HS-27A (cell line): ENCODE measurements at places on chromosomes 3 and 15.

DNA sequence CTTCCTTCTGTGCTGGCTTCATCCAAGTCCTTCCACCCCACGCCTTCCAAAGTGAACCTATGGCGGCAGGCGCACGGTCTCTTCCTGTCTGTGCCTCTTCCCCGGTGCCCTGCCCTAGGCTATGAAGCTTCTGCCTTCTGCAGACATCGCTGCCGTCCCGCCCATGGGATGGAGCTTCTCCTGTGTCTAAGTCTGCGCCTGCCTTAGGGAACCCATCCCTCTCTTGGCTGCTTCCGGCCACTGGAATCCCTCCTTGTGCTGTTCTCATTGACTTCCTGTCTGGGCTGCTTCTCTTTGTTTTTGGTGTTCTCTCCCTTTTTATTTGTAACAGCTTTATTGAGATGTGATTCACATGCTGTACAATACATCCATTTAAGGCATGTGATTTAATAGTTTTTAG, 17.2 kb downstream of the CHCHD6 start:
- no peak for DNase-seq

GRCh38 chr15:63494408-63494807, 10.0 kb upstream of the USP3 start:
- DNase-seq, result no peak

DNA sequence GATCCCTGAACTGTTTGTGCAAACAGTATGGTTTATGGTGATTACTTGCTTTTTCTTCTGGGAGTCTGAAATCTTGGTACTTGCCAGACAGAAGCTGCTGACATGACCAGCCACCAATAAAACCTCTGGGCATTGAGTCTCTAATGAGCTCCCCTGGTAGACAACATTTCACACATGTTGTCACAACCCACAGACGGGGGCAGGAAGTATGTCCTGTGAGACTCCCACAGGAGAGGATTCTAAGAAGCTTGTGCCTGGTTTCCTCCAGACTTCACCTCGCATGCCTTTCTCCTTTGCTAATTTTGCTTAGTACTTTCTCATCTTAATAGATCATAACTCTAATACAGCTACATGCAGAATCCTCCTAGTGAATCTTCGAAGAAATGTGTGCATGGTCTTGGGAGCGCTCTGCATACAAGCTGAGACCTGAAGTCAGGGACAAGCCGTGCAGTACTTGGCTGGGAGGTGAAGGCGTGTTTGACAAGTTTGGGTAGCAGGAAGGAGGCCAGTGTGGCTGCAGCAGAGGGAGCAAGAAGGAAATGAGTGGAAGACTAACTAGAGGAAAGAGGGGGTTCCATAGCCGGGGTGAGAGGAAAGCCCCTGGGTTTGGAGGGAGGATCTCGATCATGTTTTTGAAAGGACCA, 49.0 kb downstream of the B3GNT5 start:
- DNase-seq, result no peak

DNA sequence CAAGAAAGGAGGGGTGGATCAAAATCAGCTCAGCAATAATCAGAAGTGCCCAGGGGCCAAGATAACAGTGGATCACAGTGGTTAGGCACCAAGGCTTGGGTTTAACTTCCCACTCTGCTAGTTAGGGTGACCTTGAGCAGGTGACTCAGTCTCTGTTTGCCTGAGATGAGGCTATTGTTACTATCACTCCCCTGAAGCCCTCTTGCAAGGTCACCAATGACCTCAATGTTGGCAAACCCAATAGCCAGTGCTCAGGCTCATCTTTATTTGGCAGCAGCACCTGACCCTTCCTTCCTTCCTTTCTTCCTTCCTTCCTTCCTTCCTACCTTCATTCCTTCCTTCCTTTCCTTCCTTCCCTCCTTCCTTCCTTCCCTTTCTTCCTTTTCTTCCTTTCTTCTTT, 102.4 kb upstream of the HACD2 start:
- no peak for DNase-seq

- DNase-seq, result no peak
Observed at GRCh38 chr3:152346740-152347139, 78.0 kb downstream of the MBNL1 start.

GRCh38 chr15:60854858-60855564, 374.1 kb downstream of the RORA start:
- no peak for DNase-seq

GRCh38 chr3:136994772-136995516, 37.2 kb downstream of the IL20RB start:
- DNase-seq, result no peak

GRCh38 chr3:87350367-87351199, 74.2 kb upstream of the POU1F1 start:
- no peak for DNase-seq

- peak; percentile 23 for DNase-seq
Observed at GRCh38 chr3:51671734-51672475, 853 bp downstream of the TEX264 start.

DNA sequence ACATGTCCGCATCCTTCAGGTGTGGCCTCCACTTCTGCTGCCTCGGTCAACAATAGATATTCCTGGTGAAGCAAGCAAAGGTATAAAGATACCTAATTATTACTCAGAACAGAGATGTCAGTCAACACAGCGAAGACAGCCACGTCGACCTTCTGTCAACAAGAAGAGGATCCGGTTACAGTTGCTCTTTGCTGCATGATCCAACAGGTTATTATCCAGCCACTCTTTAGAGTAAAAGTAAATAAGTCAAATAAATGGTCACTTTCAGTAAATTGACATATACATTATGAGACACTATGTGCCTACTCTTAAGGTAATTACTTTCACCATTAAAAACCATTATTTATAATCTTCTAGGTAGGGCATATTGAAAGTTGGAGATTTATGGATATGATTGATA, 356.8 kb upstream of the ATP11B start:
- no peak for DNase-seq

DNA sequence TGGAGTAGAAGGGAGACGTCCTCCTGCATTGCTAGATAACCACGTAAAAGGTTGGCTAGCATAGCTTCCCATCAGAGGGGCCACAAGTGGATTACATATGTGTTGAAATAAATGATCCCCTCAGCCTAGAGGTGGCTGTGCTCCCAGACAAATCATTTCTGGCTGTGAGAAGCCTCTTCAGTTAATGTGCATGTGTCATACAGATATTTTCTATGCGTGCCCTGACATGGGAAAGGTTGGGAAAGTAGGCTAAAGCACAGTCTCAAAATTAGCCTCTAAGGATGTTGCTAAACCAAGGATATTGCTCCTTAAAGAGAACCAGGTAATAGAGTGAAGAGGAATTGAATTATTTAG, 17.8 kb downstream of the USP3 start:
- DNase-seq, result no peak

DNA sequence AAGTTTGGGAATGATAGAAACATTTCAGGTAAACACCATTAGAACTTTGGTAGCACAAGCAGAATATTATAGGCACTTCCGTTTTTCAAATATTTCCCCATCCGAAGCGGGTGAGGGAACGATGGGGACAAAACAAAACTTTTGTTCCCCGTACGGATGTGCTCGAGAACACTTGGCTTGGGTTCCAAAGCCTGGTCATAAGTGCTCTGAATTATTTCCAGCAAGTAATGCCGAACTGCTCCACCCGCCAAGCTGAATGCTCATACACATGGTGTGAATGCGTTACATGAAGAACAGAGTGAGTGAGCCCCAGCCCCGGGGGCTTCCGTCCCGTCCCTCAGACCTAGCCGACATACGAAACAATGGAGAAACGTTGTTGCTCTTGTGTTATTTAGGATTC, 438.2 kb upstream of the ARRDC4 start:
- no peak for DNase-seq

- no peak for DNase-seq
Observed at GRCh38 chr3:23867400-23867799, 49.4 kb downstream of the NKIRAS1 start.

DNA sequence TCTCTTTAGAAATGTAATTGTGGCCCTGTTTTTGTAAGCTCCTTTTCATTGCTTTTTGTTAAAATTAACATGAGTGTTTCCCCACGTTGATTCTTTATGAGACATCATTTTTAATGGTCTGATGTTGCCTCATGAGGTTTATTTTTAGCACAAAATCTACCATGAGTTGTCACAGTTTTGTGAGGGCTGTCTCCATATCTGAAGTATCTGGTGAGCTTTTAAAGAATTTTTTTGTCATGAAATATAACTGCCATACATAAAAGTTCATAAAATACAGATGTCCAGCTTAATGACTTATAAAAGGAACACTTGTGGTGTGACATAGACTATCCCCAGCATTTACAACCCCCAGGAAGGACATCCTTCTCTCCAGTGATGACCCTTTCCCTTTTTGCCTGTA, 34.3 kb upstream of the CEMIP start:
- no peak for DNase-seq

DNA sequence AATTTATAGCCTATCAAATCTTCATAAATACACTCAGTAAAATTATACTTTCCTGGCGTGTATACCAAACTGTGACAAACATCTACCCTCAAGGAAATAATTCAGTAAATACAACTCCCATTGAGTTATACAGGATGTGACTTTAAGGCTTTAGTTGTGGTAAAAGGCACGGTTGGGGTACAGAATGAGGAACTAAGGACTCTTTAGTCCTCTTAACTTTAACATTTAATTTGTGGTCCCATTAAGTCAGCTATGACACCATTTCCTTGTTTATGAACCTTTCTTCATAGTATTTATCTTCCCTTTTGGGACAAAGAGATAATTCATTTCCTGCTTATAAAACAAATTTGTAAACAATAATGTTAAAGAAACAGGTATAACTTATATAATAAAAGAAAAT, 30.2 kb downstream of the IFT80 start:
- DNase-seq, result no peak

GRCh38 chr3:119808244-119808643, 26.3 kb downstream of the NR1I2 start:
- DNase-seq, result no peak

DNA sequence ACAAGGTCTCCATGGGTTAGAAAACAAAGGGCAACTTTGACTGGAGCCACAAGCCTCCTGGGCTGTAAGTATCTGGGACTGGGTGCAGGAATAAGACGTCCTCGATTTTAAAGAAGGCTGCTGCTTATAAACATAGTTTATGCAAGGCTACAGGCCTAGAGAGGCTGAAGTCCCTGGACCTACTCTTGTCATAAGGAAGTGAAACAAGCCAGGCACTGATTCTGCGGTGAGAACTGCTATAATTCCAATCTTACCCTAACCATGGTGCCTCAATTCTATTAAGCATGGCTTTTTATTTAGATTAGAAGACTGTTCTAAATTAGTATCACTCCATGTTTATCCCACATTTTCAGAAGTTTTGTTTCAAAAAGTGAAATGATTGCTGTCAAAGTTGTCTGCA, 777.6 kb downstream of the PLOD2 start:
- DNase-seq, result no peak

DNA sequence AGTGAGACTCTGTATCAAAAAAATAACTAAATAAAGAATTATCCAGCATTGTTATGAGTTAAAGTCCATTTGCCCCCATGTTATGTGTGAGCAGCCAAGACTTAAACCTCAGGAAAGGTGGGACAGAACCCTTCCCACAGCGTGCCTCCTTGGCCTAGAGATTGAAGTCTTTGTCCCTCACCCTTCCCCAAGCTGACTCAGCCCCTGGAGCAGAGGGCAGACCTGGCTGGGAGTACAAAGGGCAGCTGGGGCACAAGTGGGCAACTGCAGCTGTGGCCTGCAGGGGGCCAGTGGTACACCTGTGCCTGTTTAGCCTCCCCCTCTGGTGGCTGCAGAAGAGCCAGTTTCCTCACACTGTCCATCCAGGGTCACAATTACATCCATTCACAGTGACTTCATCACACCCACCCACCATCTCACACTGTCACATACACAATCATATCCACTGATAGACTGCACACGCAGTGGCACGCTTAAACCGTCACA, 940 bp upstream of the ACY1 start:
- DNase-seq, result no peak

- DNase-seq, result no peak
Observed at GRCh38 chr3:106797461-106797860, 579.8 kb upstream of the CCDC54 start.

- peak; percentile 31 for DNase-seq
Observed at GRCh38 chr3:190382082-190382481, 5.9 kb upstream of the CLDN16 start.

DNA sequence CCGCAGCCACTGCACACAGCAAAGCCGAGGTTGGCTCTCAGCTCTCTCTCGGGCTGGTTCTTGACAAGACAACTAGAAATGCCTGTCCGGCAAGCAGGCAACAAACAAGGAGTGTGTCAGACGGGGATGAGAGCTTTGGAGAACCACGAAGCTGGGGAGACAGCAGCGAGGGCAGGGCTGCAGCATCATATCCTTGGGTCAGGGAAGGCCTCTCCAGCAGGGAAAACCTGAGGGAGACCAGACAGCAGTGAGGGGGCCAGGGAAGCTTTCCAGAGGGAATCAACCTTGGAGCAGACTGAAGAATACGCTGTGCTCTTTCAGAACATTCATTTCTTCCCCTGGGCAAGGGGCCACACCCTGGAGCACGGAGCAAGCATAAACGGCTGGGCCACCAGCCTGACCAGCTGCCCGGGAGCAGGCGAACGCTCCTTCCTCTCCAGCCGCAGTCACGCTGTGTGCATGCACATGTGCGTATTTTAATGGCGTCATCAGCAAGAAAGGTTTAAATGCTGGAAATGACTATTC, 58.7 kb downstream of the CHSY1 start:
- no peak for DNase-seq
